ENCODE measurements at places on chromosomes 6 and 20. TPM values are rescaled to one million over a fixed set of nuclear protein-coding genes. Genes with fewer than 3 reads are reported as not detected.

MYB gene
- 1.7 TPM for total RNA-seq

BCAS1 gene
- total RNA-seq, result 3.0 TPM

HLA-DPB1 gene
- total RNA-seq, result 1.4 TPM

HS3ST5 gene
- 6.6 TPM for total RNA-seq

PGC gene
- total RNA-seq, result not detected

GMNN gene
- 8.1 TPM for total RNA-seq

MAP3K4 gene
- total RNA-seq, result 45.7 TPM

OTOR gene
- total RNA-seq, result 0.47 TPM

BNIP5 gene
- not detected for total RNA-seq

SAMD10 gene
- total RNA-seq, result 6.4 TPM

ULBP3 gene
- 6.2 TPM for total RNA-seq

VGLL2 gene
- total RNA-seq, result not detected

NDUFAF4 gene
- total RNA-seq, result 40.1 TPM

FAXC gene
- 49.3 TPM for total RNA-seq

TNFRSF6B gene
- total RNA-seq, result not detected

IL17A gene
- total RNA-seq, result not detected

CPNE5 gene
- 4.8 TPM for total RNA-seq

FOXA2 gene
- not detected for total RNA-seq

CYP24A1 gene
- total RNA-seq, result not detected

LRRC73 gene
- total RNA-seq, result 2.7 TPM

WDR27 gene
- 31.5 TPM for total RNA-seq

ARFGEF2 gene
- total RNA-seq, result 27.5 TPM

All from occipital lobe (tissue), 3 donors.